ENCODE measurements at places on chromosomes 16 and 17. TPM values are rescaled to one million over a fixed set of nuclear protein-coding genes. Genes with fewer than 3 reads are reported as not detected.

- no peaks in the 10 kb centered on the region for H3K36me3 ChIP-seq
- no peak overlapping the region for H3K27ac ChIP-seq
- H3K27me3 ChIP-seq = no peaks in the 10 kb centered on the region
- no peak for DNase-seq
Observed at GRCh38 chr16:10851512-10851911, 25.5 kb upstream of the CIITA start.

- H3K36me3 ChIP-seq = no peaks in the 10 kb centered on the region
- no peaks in the 10 kb centered on the region for H3K27me3 ChIP-seq
- DNase-seq = no peak
- no peak overlapping the region for H3K4me3 ChIP-seq
Observed at GRCh38 chr17:72011561-72011960, 109.3 kb upstream of the SOX9 start.

DNA sequence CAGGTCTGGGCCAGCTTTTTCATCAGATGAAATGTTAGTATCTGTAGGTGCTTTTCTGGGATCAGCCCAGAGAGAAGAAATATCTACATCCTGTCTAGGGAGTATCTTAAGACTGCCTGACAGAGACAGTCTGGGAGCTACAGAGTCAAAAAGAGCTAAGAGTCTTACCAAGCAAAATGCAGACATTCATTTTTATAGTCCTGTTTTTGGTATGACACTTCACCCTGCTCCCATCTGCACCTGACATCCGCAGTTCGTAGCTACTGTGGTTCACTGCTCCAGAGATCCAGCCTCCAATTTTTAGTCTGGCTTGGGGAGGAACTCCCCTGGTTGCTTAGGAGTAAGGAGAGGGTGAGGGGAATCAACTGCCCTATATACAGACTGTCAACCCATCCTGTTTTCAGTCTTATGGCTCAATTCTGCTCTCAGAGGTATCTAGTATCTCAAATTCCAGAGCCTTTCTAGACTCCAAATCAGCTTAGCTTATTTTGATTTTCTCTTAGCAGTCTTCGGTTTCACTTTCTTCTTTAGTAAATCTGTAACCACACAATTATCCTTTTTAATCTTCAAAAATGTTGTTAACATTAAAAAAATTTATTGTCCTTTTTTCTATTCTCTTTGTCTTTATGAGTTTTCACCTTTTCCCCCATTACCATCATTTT, 97.8 kb downstream of the TMEM100 start:
- no peaks in the 10 kb centered on the region for H3K36me3 ChIP-seq
- H3K4me1 ChIP-seq = peaks cover 6% of the 10 kb centered on the region
- H3K4me3 ChIP-seq = no peak overlapping the region
- no peak for DNase-seq
- no peaks in the 10 kb centered on the region for H3K27me3 ChIP-seq

The TBC1D3B gene
- not detected for polyA plus RNA-seq

Data from CD4-positive, alpha-beta memory T cell (primary cell).